Testis (tissue), 5 donors: ENCODE measurements at places on chromosomes 1 and 21. TPM values are rescaled to one million over a fixed set of nuclear protein-coding genes. Genes with fewer than 3 reads are reported as not detected.

Gene TMIGD3
- 27.6 TPM for total RNA-seq

Gene SLC35A3
- 17.6 TPM for total RNA-seq

Gene FCRL6
- not detected for total RNA-seq

Gene CELA2B
- 3.7 TPM for total RNA-seq

Gene PRUNE1
- total RNA-seq, result 63.9 TPM

Gene ANXA9
- 5.1 TPM for total RNA-seq

Gene HES4
- 26.4 TPM for total RNA-seq

Gene AK5
- total RNA-seq, result 40.4 TPM

Gene TRPM2
- total RNA-seq, result 3.9 TPM

Gene CLCA4
- 0.63 TPM for total RNA-seq

Gene VSIG8
- 0.43 TPM for total RNA-seq

Gene TNFRSF4
- 0.87 TPM for total RNA-seq

Gene TMEM125
- total RNA-seq, result 2.0 TPM

Gene SPATC1L
- 96.1 TPM for total RNA-seq

Gene F5
- total RNA-seq, result 0.63 TPM

Gene OR2T2
- total RNA-seq, result not detected

Gene NUP210L
- 23.0 TPM for total RNA-seq

Gene S100A1
- total RNA-seq, result 8.2 TPM

Gene LCE1D
- not detected for total RNA-seq

Gene KRTAP11-1
- total RNA-seq, result 2.8 TPM

Gene RNF19B
- total RNA-seq, result 140 TPM

Gene TIPRL
- total RNA-seq, result 19.8 TPM

Gene C1orf210
- total RNA-seq, result not detected

Gene DNAJC28
- 9.3 TPM for total RNA-seq

Gene RRAGC
- 25.2 TPM for total RNA-seq
